ENCODE measurements at places on chromosomes 11 and 22.

DNA sequence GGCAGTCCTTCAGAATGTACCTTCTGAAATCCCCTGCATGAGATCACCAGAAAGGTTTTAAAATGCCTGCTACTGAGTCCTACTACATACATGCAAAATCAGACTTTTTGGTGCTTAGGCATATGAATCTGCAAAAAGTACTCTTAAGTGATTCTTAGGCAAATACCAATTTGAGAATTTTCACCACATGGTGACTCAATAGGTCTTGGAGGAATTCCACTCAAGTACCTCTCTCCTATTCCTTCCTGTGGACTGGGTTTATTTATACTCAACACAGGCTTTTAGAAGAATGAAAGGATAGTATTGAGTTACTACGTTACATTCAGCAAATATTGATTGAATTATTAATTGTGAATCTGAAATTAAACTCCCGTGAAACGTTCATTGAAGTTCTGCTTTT, 223.9 kb downstream of the CNTN5 start:
- no peak for DNase-seq

- no peak for DNase-seq
Observed at GRCh38 chr11:95057959-95058358, 8.7 kb downstream of the KDM4F start.

- DNase-seq: no peak
Observed at GRCh38 chr11:1161410-1162137, 3.8 kb downstream of the MUC5AC start.

DNA sequence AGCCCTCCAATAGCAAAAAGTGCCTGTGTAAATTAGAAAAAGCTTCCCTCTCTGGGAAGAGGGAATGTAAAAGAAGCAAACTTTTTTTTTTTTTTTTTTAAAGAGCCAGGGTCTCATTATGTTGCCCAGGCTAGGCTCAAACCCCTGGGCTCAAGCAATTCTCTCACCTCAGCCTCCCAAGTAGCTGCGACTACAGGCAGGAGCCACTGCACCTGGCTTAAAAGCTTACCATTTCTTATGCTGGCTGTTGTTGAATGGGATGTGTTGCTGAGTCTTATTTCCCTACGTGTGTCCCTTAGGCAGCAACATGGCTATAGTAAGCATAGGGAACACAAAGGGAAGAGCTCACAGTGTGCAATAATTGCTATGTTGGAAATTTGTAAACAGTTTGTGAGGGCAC, 225.5 kb upstream of the CCDC90B start:
- DNase-seq: no peak

DNA sequence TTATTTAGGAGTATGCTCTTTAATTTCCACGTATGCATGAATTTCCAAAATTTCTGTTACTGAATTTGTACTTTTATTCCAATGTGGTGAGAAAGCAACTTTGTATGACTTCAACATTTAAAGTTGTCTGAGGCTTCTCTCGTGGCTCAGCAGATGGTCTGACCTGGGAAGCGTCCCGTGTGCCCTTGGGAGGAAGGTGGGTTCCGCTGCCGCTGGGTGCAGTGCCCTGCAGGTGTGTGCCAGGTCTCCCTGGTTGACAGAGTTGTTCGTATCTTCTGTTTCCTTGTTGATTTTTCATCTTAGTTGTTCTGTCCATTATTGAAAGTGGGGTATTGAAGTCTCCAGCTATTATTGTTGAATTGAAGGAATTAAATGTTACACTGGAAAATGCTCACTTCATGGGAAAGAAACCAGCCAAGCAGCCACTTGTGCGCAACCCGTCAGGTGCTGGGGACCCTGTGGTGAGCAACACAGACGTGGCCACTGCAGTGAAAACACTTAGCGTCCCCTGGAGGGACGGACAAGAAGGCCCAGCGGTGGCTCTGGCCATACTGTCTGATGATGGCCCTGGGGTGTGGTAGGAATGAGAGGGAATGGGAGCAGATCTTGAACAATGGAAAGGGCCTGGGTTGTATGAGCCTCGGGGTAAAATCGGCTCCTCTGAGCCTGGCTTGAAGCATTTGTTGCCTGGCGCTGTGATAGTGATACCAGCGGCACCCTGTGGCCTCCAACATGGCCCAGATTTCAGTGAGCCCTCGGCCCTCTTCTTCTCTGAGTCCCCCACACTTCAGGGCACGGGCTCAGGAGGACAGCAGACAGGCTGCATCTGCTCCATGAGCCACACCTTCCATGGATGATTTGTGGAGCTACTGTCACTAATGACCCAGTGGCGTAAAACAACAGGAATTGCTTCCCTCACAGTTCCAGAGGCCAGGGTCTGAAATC, 31.5 kb upstream of the KRTAP5-7 start:
- no peak for DNase-seq

GRCh38 chr11:104191124-104191523, 27.2 kb upstream of the PDGFD start:
- DNase-seq: no peak

GRCh38 chr11:69425895-69426544, 55.4 kb upstream of the LINC01488 start:
- peak; percentile 50 for DNase-seq

DNA sequence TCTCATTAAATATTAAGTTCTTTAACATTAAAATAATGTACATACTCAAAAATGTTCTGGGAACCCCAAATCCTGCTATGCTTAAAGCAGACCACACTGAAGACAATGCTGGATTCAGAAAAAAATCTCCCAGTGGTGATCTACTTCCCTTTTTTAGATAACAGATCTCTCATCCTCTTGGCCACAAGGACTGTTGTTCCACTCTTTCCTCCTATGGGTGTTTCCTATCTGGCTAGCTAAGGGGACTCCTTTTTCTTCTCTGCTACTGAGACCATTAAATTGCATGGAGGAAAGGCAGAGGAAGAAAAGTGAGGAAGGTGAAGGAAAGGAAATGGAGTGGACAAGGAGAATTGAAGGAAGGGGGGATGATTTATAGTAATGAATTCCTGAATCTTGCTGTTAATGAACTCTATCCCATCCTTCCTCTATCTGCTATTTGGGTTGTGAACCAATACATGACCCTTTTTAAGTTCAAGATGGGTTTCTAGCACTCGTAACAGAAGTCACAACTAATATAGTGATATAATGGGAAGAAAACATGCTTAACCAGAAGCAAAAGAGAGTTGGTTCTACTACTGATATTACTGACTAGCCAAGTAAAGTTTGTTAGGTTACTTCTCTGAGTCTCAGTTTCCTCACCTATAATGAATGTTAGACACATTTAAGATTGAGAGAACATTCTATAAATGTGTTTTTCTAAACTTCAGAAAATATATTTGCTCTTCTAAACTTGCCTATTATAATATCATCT, 53.2 kb downstream of the PIK3C2A start:
- DNase-seq: no peak

DNA sequence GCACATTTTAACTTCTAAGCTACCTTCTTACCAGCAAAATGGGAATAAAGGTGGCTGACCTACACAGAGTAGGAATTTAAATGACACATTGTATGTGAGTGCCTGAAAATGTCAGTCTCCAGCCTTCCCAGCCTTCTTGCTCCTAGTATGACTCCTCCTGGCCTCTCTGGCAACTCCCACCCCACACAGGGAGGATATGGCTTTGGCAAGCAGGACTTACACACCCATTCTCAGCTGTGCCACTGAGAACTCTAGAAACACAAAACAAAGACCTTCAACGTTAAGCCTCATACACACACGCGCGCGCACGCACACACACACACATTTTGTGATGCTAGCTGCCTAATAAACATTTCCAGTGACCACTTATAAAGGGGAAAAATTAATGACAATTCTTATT, 65.8 kb downstream of the PACSIN2 start:
- no peak for DNase-seq

- DNase-seq: no peak
Observed at GRCh38 chr11:116501728-116502127, 271.1 kb downstream of the BUD13 start.

DNA sequence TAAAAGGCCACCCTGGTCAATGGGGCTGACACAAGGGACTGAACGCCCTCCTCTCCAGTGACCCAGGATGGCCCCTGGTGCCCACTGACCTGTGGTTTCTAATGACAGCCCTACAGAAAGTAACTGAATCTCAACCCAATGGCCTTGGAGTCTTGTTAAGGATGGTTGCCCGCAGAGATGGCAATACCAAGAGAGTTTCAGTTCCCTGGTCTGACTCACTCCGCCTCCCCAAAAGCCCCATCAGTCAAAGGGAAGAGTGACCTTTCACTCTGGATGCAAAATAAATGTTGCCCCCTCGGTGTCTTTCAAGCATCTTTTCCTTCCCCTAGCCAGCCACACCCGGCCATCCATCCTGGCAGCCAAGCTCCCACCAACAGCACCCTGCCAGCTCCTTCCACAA, 57.7 kb upstream of the ISX start:
- DNase-seq: no peak

- DNase-seq: no peak
Observed at GRCh38 chr11:116690611-116691010, 82.2 kb downstream of the BUD13 start.

DNA sequence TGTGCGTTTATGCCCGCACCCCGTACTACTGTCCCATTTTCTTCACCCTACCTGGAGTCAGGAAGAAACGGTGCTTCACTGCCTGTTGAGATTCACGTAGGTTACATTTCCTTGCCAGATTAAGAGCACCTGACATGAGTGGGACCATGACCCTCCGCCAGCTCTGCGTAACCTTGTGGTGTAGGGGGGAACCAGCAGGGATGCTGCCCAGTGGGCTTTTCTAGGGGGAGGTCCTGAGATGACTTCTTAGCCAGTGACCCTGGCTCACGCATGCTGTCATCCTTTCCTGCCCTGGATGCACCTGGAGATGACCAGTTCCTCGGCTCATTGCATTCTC, 967 bp upstream of the ARVCF start:
- DNase-seq: no peak

DNA sequence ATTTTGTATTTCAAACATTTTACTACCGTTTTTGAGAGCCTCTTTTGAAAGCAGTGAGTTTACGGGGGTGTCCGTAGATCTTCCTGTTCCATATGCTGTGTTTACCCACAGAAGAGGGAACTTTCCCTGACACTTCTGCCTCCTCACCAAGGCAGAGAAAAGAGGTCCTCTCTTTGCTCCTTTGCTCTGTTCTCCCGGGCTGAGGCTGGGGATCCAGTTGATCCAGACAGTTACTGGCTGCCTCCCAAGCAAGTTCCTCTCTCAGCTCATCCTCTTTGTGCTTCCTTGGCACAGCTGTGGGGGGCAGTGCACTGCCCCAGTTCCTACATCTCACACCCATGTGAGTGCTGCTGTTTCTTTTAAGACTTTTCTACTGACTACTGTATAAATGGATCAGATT, 813.7 kb downstream of the NTM start:
- DNase-seq: no peak

DNA sequence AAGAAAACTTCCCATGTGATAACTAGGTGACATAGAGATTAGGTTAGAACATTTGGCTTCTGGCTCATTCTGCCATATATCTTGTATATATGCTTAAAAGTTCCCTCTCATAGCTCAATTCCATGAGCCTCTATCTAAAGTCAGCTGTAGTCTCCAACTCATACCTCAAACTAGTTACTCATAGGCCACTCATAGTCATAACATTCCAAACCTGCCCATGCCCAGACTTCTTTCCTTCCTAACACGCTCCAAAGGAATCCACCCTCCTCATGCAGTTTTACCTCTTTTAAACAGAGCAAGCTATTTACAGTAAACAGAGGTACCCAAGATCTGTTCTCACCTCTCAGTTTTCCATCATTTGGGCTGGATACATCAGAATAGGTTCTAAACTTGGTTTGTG, 39.4 kb downstream of the GLYATL2 start:
- no peak for DNase-seq

GRCh38 chr11:128719556-128719824, 25.6 kb downstream of the FLI1 start:
- DNase-seq: no peak

- DNase-seq: no peak
Observed at GRCh38 chr11:74460481-74461154, 6.7 kb downstream of the KCNE3 start.

DNA sequence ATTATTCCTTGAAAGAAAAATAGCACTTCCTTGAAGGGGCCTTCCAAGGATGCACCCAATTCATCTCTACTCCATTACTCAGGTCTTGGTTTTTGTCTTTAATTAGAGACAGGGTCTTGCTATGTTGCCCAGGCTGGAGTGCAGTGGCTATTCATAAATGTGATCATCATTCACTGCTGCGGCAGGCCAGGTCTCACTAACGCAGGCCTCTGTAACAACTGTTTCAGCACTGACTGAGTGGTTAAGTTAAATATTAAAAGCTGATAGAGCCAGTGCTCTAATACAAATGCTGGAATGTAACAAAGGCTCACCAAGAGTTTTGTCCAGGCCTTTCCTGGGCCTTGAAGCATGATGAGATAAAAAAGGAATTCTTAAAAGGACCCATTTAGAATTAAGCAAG, 61.4 kb upstream of the GNAZ start:
- no peak for DNase-seq

- DNase-seq: no peak
Observed at GRCh38 chr11:11841116-11841722, 553 bp upstream of the USP47 start.

- no peak for DNase-seq
Observed at GRCh38 chr11:75280770-75281468, 40.3 kb downstream of the TPBGL start.

- DNase-seq: no peak
Observed at GRCh38 chr11:2315395-2316168, 13.8 kb downstream of the TSPAN32 start.

DNA sequence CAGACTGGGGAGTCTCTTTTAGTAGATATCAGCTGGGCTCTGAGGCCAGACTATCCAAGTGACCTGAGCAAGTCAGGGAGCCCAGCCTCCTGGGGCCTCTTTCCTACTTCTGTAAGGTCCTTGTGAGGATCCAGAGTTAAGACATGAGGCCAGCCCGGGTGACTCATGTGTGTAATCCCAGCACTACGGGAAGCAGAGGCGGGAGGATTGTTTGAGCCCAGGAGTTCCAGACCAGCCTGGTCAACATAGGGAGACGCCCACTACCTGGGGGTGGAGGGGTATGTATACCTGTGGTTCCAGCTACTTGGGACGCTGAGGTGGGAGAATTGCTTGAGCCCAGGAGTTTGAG, 36.9 kb upstream of the POLA2 start:
- no peak for DNase-seq

DNA sequence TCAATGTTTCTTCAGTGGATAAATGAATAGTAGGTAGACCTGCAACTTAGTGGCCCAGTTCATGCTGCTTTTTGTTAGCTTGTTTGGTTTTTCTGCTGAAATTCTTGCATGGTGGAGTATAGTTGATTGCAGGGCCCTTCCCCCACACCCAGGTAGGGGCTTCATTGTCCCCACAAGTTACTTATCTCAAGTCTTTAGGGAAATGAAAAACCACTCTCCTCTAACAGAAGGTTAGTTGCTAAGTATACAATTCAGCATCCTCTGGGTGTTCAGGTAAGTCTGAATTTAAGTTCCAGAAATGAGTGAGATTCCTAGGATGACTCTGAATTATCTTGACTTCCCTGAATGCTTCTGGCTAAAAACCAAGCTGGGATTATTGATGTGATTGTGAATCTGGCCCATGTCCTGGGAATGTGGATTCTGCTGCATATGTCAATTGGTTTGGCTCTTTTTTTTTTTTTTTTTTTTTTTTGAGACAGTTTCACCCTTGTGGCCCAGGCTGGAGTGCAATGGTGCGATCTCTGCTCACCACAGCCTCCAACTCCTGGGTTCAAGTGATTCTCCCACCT, 40.3 kb downstream of the BCL2L13 start:
- no peak for DNase-seq
